Neural progenitor cell (in vitro differentiated cells): ENCODE measurements at places on chromosomes 2 and 18. TPM values are rescaled to one million over a fixed set of nuclear protein-coding genes. Genes with fewer than 3 reads are reported as not detected.

Gene LRATD1
- total RNA-seq: 1.9 and 2.9 TPM in 2 replicates

Gene ABCG8
- total RNA-seq: not detected in 2 replicates

Gene MC2R
- total RNA-seq: not detected in 2 replicates

GRCh38 chr2:182649316-182649715 lies 66.7 kb upstream of the DNAJC10 start:
- peak; percentile 71 for DNase-seq

DNA sequence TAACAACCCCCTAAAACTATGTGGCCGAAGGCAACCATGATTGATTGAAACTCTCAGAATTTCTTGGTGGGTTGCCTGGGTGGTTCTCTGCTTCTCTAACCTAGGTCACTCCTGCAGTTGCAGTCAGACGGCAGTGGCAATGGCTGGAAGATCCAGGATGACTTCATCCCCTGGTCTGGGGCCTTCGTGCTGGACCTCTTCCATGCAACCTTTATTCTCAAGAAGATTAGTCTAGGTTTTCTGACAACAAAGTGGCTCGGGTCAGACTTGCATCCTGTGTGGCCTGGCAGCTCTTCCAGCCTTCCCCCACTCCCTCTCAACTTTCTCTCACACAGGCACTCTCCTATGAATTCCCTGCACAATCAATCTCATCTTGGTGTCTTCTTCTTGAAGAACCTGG lies 76.4 kb downstream of the METTL4 start:
- DNase-seq: no peak

DNA sequence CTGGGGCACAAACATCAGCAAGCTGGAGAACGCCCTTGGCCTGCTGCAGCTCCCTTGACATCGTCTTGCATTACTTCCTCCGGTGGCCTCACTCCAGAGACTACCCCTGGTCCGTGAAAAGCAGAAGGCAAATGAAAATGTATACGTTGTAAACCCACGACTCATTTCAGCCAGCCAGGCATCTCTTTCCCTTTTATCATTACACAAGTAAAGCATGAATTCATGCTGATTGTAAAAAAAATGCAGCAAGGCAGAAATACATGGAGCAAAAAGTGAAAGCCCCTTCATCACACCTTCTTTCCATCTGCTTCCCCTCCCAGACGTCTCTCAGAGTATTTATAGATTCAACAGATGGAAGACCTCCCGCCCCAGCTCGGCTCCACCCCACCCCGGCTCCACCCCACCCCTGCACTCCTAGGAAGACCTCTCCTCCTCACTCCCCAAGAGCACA lies 41.6 kb upstream of the RALBP1 start:
- no peak for DNase-seq

- DNase-seq: peak; percentile 61
These were observed 98.3 kb upstream of the ID2 start for GRCh38 chr2:8583400-8584173.

GRCh38 chr2:72995430-72996116 lies 75.9 kb downstream of the SFXN5 start:
- DNase-seq: peak; percentile 90

- no peak for DNase-seq
These were observed 9.4 kb downstream of the REV1 start for GRCh38 chr2:99480390-99480789.

Gene SATB2
- 2.2 and 3.7 TPM in 2 replicates for total RNA-seq
